ENCODE measurements at places on chromosomes 3 and 15. TPM values are rescaled to one million over a fixed set of nuclear protein-coding genes. Genes with fewer than 3 reads are reported as not detected.

Gene DCBLD2
- 48.4 TPM for total RNA-seq

Gene CD200R1L
- not detected for total RNA-seq

Gene GOLGA8G
- not detected for total RNA-seq

Gene FBN1
- total RNA-seq, result 238 TPM

Gene GP9
- total RNA-seq, result not detected

Gene FSTL1
- total RNA-seq, result 664 TPM

Gene LTK
- 2.4 TPM for total RNA-seq

DNA sequence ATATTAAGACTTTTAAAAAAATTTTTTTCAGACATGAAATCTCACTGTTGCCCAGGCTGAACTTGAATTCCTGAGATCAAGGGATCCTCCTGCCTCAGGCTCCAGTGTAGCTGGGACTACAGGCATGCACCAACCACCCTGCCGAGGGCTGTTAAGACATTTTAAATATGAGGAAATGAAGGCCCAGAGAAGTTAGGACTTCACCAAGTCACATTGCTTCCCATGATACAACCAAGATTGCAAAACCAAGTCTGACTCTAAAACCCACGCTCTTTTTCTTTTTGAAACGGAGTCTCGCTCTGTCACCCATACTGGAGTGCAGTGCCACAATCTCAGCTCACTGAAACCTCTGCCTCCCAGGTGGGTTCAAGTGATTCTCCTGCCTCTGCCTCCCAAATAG lies 28.0 kb downstream of the PTPN9 start:
- DNase-seq, result no peak

DNA sequence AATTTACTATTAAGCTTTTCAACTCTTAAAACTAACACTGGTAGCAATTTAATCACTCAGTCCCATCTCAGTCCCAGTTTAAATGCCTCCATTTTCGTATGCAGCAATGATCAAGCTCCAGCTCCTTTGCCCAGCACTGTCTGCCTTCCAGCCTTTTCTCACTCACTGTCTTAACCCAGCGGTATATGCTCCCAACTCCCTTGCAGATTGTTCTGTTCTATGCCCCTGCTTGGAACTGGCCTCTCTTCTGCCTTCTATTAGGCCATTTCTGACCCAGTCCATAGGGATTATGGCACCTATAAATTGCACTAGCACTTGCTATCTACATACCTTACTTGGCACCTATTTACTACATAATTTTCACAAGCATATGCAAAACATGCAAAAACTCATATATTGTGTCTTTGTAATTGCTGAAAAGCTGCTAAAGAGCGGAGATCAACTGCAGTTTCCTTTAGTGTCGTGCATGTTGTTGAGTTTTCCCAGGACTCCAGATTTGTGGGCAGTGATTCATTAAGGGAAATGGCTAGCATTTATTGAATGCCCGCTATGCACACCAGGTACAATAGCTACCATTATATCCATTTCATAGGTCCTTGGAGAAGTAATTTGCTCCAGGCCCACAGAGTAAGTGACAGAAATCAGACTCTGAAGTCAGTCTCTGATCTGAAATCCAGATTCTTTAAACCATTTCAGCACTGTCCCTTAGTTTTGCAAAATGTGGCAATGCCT lies 24.4 kb downstream of the CRBN start:
- no peak for DNase-seq

DNA sequence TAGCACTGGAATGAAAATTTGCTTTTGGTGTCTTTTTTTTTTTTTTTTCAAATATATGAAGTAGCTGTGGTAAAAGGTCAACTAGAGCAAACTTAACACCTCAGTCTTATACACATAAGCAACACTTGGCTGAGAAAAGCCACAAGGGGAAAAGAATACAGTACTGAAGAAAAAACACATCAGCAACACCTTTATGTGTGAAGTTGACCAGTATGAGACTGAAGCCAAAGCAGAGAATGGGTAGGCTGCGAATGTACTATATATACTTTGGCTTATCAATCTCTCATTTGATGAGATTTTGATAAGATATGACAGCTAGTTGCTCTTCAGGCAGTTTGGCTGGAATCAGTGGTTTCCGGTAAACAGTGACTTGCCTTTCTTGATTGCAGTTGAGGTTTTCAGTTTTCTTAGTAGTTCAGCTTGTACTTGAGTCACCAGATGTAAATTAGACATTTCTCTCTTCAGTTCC lies 22.0 kb upstream of the ZCWPW2 start:
- no peak for DNase-seq

DNA sequence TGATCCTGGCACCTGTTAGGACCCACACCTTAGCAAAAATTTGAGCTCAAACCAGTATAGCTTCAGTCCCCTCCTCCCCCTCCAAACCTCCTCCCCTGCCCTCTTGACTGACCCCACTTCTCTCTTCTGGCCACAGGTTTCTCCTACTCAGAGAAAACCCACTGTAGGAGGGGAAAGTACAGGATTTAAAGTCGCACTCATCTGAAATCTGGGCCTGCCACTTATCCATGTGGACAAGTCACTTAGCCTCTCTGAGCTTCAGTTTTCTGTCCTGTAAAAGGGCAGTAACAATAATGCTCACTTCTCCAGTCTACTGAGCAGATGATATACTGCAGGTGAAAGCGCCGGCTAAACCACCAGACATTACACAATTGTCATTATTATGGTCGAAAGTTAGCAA lies 142.7 kb downstream of the MEGF11 start:
- DNase-seq, result no peak

GRCh38 chr3:72288955-72289691 lies 504.2 kb upstream of the PROK2 start:
- DNase-seq, result no peak

DNA sequence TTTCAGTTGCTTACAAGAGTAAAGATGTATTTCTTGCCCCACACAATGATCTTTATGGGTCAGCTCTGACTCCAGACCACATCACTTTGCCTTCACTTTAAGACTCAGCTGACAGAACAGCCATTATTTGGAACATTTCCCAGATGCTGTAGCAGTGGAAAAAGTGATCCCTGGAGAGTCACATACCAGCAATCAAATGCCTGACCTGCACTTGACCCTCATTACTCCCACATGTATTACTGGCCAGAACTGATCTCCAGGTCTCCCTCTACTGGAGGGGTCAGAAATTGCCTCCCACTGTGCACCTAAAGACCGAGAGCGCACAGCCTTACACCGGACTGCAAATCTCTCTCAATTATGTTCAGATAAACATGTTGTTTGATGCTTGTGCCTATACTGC lies 88.6 kb upstream of the ZNF385D start:
- no peak for DNase-seq

- no peak for DNase-seq
Measured at GRCh38 chr3:143562789-143563188, 285.5 kb downstream of the SLC9A9 start.

DNA sequence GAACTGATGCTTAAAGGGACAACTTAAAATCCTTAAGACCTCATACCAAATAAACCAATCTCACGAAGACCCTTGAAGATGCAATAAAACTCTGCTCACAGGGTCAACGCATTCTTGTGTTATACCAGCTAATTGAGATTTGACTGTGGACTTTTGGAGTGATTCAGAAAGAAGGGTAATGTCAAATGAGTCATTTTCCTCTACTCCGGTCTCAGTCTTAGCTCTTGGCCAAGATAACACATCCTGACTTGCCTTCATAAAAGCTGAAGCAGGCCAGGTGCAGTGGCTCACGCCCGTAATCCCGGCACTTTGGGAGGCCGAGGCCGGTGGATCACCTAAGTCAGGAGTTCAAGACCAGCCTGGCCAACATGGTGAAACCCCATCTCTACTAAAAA lies 3.8 kb downstream of the PKM start:
- DNase-seq, result no peak

DNA sequence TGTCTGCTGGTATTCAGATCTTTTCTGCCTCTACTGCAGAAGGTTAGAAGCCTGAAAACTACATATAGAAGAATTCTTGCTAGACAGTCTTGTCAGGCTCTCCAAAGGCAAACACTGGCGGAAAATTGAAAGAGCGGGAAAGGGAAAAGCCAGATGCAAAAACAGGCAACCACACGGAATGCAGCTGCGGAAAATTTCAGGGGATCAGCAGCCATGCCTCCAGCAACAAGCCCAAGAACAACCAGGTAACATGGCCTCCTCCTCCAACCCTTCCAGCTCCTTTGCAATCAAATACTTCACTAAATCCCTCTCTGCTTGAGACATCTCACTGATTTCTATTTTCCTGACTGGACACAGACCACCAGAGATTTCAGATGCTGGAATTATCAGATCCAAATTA lies 9.6 kb downstream of the UBP1 start:
- no peak for DNase-seq

- no peak for DNase-seq
Measured at GRCh38 chr3:4425707-4426106, 41.4 kb downstream of the SUMF1 start.

DNA sequence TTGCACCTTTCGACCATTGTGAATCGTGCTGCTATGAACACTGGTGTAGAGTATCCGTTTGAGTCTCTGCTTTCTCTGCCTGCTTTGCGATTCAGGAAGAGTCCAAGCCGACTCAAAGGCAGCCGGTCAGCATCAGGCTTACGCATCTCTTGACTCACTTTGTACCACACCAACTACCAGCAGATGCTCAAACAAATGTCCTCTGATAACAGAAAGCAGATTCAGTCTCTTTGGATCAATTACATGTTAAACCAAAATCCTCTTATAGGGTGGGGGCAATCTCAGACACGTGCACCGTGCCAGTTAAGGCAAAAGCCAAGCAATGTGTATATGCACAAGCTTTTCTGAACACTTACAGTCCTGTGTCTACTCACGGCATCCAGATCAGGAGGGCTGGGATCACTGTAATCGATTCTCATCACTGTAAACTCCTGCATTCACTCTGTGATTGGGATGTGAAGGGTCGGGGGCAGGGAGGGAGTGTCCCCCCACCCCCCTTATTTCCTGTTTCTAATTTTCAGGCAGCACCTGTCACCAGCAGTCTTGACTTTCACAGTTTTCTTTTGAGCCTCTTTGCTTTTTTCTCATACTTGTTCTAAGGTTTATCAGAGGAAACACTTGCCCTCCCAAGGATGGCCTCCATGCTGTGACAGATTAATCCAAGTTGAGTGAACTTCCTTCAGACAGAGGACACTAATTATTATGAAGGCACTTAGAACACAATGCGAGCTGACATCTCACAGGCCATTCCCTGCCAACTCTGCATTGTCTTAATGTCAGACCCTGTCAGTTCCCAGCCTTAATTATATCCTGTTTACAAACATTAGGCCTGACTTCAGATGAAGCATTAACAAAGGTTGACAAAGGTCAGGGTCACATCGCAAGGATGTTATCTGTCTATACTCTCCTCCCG lies 153.5 kb downstream of the MECOM start:
- no peak for DNase-seq

- no peak for DNase-seq
Measured at GRCh38 chr3:152538518-152538917, 269.8 kb downstream of the MBNL1 start.

GRCh38 chr3:69094467-69095205 lies 9.9 kb downstream of the ARL6IP5 start:
- no peak for DNase-seq

- peak; percentile 57 for DNase-seq
Measured at GRCh38 chr3:133927540-133928066, 31.9 kb upstream of the RAB6B start.

GRCh38 chr3:120420928-120421551 lies 29.8 kb downstream of the FSTL1 start:
- no peak for DNase-seq

GRCh38 chr3:25454005-25454927 lies 26.2 kb downstream of the RARB start:
- no peak for DNase-seq

- no peak for DNase-seq
Measured at GRCh38 chr3:23740517-23740965, 65.2 kb upstream of the UBE2E1 start.

GRCh38 chr3:110393941-110394340 lies 677.7 kb upstream of the NECTIN3 start:
- DNase-seq, result no peak

GRCh38 chr15:84772467-84772866 lies 24.1 kb downstream of the ZNF592 start:
- no peak for DNase-seq

DNA sequence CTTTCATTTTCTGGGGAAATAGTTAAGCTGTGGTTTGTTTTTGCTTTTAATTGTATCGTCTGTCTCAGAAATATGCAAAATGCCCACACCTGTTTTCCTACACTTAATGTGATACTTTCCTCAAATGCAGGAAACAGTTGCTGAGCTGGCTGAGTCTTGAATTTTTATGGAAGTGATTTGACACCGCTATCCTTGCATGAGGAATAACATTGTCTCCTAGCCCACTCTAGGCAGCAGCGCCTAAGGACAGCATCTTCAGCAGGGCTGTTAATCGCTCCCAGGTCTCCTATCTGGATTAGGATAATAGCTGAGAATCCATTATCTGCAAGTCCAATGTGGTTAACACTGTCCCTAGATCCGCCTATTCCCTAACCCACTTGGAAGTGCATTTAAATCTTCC lies 132.6 kb upstream of the NR2E3 start:
- no peak for DNase-seq

GRCh38 chr3:124248471-124249028 lies 256.6 kb upstream of the ROPN1 start:
- DNase-seq, result no peak

- peak; percentile 90 for DNase-seq
Measured at GRCh38 chr15:71658827-71659729, 151.3 kb upstream of the NR2E3 start.

GRCh38 chr15:57604507-57604906 lies 12.8 kb downstream of the MYZAP start:
- no peak for DNase-seq

- no peak for DNase-seq
Measured at GRCh38 chr15:81279621-81280485, 44.1 kb downstream of the STARD5 start.

DNA sequence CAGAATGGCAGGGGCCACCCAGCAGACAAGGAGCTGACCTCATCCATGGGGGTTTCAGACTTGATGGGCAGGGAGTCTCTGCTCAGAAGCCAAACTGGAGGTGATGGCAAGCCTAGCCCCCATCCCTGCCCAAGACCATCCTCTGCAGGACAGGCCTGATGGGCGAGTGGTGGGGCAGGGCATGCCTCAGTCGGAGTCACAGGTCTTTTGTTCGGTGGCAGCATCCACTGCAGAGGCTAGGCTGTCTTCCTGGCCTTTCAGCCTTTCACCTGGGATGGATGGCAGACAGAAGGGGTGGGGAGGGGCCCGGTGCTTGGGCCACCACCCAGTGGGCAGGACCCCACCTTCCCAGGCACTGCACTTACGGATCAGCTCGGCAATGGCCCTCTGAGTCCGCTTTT lies 44.4 kb downstream of the PTH1R start:
- no peak for DNase-seq

GRCh38 chr15:66394472-66394871 lies 7.8 kb downstream of the MAP2K1 start:
- DNase-seq, result no peak
